ENCODE measurements at places on chromosomes 16 and 17. TPM values are rescaled to one million over a fixed set of nuclear protein-coding genes. Genes with fewer than 3 reads are reported as not detected.

SMURF2 gene
- 9.7 TPM for total RNA-seq

C16orf89 gene
- 1.7 TPM for total RNA-seq

MSLN gene
- 5.4 TPM for total RNA-seq

DNA sequence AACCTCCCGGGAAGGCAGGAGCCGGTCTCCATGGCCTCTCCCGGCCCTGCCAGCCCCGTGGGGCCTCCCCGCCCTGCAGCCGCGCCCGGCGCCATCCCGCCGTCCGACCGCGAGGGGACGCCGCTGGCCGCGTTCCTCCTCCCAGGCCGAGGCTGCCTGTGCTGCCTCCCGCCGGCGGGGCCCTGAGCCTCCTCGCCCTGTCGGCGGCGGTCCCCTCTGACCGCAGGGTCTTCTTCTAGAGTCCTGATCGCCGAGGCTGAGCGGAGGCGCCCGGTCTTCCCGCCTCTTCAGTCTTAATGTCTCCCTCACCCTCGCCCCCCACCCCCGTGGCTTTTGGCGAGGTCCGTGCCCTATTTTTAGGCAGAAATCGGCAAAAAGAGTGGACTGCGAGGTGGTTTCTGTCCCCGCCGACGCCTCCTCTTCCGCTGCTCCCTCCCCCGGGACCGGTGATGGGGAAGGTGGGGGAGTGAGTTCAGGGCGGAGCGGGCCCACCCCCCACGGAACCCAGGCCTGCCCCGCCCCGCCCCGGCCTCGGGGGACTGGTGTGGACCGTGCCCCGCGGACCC is 794 bp upstream of the CPNE7 start:
- no peak for DNase-seq

GRCh38 chr16:56607675-56608042 is 725 bp upstream of the MT2A start:
- no peak for DNase-seq

GRCh38 chr16:87954826-87955225 is 3.6 kb downstream of the BANP start:
- no peak for DNase-seq

RHBDL3 gene
- total RNA-seq = 0.76 TPM

- DNase-seq = no peak
Measured at GRCh38 chr16:29816694-29817441, 916 bp downstream of the PAGR1 start.

- no peak for DNase-seq
Measured at GRCh38 chr16:79287424-79287917, 313.1 kb downstream of the MAF start.

KRTAP2-3 gene
- total RNA-seq = not detected

KRTAP2-4 gene
- not detected for total RNA-seq

GRCh38 chr17:29197516-29198272 is 17.5 kb upstream of the MYO18A start:
- no peak for DNase-seq

TM4SF5 gene
- not detected for total RNA-seq

MYH8 gene
- total RNA-seq = not detected

SBK1 gene
- 0.29 TPM for total RNA-seq

GRCh38 chr17:69320210-69320907 is 6.6 kb downstream of the ABCA5 start:
- DNase-seq = no peak

PRSS33 gene
- not detected for total RNA-seq

PERCC1 gene
- total RNA-seq = not detected

GRCh38 chr17:10635290-10635689 is 21.8 kb downstream of the MYH3 start:
- no peak for DNase-seq

SDR42E2 gene
- total RNA-seq = not detected

GRCh38 chr17:32240750-32241149 is 24.9 kb upstream of the RHBDL3 start:
- no peak for DNase-seq

DNA sequence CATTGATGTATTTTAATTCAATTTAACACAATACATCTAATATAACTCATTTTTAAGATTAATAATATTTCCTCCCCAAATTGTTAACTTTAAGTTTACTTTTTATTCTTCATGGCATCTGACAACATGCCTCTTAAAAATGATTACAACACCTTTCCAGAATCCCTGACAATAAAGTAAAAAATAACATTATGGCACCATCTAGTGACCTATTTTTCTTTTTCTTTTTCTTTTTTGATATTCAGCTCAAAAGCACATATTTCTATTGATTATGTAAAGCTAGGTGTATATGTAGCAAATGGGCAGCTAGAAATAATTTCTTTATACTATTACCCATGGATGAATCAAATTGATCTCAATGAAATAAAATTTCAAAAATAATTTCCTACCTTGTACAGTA is 834.3 kb upstream of the CDH8 start:
- no peak for DNase-seq

NPW gene
- total RNA-seq = not detected

- peak; percentile 43 for DNase-seq
Measured at GRCh38 chr17:42287977-42288802, at the start of gene STAT5A. Gene STAT5A (plus strand): TSS chr17:42288498. CDS start chr17:42289412, 914 bp downstream.

DNA sequence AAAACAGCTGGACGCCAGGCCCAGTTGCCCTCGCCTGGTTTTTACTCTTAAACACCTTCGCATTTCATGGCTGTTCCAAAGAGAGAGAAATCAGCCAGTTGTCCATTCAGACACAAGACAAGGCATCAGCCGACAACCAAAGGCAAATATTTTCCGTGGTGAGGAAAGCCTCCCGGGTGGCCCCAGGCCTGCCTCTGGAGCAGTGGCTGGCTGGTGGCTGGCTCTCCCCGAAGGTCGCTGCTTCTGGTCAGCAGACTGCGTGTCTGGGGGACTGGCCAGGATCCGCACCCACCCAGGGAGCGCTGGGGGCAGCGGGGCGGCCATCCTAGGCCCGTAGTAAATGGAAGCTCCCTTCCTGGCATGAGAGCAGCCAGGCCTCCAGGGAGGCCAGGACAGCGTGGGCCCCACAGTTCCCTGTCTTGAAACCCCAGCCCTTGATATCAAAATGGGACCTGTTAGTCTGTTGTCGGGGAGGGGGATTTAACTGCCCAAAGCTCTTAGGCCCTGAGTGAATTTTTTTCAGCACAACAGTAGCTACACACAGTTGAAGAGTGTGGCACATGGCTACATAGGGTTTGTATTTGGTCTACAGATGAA is 57.7 kb downstream of the SREBF1 start:
- no peak for DNase-seq

GRCh38 chr17:18185391-18185790 is 1.8 kb downstream of the ALKBH5 start:
- DNase-seq = no peak

KRT31 gene
- 1.5 TPM for total RNA-seq

GRCh38 chr17:81387100-81388090 is 7.9 kb upstream of the BAHCC1 start:
- DNase-seq = no peak

HP gene
- 2.9 TPM for total RNA-seq

KRTAP9-1 gene
- not detected for total RNA-seq

DNA sequence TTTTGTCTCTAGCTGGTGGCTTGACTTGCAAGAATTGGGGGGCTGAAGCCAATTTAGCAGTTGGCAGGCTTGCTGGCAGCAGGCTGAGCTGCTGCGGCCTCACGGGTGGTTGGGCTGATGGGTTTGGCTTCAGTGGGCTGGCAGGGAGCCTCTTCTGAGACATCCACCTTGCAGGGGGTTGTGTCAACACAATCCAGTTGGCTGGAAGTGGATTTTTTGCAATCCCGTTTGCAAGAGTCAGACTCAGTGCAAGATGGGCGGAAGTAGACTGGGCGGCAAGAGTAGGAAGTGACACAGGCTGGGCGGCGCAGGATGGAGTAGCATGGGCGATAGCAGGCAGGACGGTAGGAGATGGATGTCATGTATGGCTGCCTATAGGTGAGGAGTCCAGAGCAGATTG is 1.5 kb downstream of the KRTAP16-1 start:
- no peak for DNase-seq

DNA sequence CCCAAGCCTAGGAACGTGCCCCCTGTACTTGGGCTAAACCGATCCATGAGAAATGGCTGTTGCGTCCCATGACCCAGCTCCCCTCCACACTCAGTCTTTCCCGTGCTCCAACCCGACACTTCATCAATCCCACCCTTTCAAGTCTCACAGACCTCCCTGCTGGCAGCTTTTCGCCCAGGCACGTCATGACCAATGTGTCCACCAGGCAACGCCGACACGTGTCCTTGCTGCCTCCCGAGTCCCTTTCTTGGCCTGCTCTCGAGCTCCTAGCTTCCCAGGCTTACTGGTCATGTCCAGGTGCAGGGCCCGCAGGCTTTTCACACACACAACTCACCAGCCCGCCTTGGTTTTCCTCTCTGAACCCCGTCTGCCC is 12.2 kb downstream of the MNT start:
- no peak for DNase-seq

CD79B gene
- total RNA-seq = not detected

DNA sequence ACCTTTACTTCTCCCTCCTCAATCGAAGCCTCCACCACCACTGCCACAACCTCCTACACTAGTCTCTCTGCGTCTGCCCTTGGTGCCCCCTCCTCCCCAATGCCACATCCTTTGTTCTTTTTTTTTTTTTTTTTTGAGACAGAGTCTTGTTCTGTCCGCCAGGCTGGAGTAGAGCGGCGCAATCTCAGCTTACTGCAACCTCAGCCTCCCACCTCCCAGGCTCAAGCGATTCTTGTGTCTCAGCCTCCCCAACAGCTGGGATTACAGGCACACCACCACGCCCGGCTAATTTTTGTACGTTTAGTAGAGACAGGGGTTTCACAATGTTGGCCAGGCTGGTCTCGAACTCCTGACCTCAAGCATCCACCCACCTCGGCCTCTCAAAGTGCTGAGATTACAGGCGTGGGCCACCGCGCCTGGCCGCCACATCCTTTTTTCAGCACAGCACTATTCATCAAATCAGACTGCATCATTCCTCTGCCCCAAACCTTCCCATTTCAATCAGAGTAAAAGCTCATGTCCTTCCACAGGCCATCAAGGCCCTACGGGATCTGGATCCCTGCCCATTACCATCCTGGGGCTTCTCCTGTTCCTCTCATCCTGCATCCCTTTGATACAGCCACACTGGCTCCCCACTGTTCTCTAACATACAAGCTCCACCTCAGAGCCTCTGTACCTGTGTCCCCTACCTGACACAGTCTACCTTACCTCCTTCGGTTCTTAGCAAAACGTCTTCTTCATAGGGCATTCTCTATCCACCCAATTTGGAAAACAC is 2.0 kb downstream of the KLHL11 start:
- DNase-seq = no peak

- DNase-seq = no peak
Measured at GRCh38 chr16:74438492-74438979, 17.3 kb upstream of the CLEC18B start.

TEN1 gene
- total RNA-seq = 40.6 TPM

GRCh38 chr16:81096715-81097208 is 567 bp upstream of the GCSH start:
- no peak for DNase-seq

GRCh38 chr17:58398574-58399266 is 18.6 kb downstream of the RNF43 start:
- DNase-seq = no peak

TTC19 gene
- total RNA-seq = 32.4 TPM

DNA sequence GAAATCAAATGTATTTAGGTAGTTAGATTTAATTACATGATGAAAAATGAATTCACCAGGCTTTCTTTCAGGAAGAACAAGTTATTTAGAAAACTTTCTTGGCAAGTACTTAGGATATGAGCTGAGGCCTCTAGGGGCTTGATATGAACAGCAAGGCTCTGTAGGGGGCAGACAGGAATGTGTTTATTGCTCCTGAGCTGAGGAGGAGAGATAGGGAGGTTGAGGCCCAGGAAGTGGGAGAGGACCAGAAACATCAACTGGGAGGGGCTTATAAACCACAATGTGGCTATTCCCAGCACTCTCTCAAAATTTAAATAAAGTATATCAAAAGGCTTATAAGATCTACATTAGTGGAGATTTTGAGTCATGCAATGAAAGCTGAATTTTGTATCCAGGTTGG is 154.0 kb upstream of the MAF start:
- no peak for DNase-seq

GRCh38 chr16:82260212-82260795 is 90.3 kb upstream of the MPHOSPH6 start:
- DNase-seq = no peak

GRCh38 chr17:16215002-16215272 is 397 bp downstream of the NCOR1 start:
- DNase-seq = no peak
